H9 (cell line): ENCODE measurements at places on chromosomes 1 and 21.

DNA sequence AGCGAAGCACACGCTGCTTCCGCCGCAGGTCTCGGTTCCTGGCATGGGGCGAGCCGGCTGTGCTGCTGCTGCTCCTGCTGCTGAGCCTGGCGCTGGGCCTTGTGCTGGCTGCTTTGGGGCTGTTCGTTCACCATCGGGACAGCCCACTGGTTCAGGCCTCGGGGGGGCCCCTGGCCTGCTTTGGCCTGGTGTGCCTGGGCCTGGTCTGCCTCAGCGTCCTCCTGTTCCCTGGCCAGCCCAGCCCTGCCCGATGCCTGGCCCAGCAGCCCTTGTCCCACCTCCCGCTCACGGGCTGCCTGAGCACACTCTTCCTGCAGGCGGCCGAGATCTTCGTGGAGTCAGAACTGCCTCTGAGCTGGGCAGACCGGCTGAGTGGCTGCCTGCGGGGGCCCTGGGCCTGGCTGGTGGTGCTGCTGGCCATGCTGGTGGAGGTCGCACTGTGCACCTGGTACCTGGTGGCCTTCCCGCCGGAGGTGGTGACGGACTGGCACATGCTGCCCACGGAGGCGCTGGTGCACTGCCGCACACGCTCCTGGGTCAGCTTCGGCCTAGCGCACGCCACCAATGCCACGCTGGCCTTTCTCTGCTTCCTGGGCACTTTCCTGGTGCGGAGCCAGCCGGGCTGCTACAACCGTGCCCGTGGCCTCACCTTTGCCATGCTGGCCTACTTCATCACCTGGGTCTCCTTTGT is 2.6 kb downstream of the TAS1R3 start:
- DNase-seq: no peak

DNA sequence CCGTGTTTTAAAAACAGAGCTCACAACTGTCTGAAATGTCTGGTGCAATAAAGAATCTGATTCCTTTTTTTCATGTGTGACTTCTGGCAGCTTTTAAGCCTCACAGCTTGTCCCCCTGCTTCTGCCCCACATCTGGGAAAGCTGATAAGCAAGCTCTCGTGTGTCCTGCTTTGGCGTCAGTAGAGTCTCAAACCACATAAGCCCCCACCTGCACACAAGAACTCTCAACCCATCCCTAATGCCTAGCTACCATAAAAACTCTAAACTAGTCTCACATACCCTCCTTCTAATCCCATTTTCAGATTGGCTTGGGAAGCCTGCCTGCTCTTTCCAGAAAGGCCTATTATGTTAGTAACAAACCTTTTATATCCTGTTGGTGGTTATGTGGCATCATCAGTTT is 94.6 kb upstream of the DAB1 start:
- DNase-seq: no peak

GRCh38 chr1:18766328-18766727 is 93.1 kb downstream of the TAS1R2 start:
- no peak for DNase-seq

- DNase-seq: no peak
Observed at GRCh38 chr1:180751921-180752320, 120.1 kb downstream of the XPR1 start.
